Mesothelial cell of epicardium (in vitro differentiated cells): ENCODE measurements at places on chromosomes 2 and 18. TPM values are rescaled to one million over a fixed set of nuclear protein-coding genes. Genes with fewer than 3 reads are reported as not detected.

- DNase-seq = no peak
Observed at GRCh38 chr2:69226903-69227302, 160.1 kb downstream of the GFPT1 start.

FZD7 gene
- total RNA-seq = 126 to 132 TPM (median 132 TPM) in 3 replicates

DNA sequence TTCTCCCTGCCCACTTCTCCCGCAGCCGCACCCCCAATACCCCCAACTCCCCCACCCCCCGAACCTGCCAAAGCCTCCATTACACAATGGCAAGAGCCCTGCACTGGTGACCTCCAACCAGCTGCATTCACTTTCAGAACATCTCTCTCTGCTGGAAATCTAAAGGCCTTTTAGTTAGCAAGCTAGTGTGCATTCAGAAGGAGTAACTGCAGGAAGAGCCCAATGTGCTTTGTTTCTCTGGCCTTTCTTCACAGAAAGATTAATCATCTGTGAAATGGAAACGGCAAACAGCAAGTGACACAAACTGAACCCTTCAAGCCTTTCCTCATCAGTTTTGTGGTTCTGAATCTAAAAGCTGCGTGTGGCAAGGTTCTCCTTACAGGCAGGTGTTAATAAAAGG lies 124.2 kb downstream of the OLA1 start:
- no peak for DNase-seq

DNA sequence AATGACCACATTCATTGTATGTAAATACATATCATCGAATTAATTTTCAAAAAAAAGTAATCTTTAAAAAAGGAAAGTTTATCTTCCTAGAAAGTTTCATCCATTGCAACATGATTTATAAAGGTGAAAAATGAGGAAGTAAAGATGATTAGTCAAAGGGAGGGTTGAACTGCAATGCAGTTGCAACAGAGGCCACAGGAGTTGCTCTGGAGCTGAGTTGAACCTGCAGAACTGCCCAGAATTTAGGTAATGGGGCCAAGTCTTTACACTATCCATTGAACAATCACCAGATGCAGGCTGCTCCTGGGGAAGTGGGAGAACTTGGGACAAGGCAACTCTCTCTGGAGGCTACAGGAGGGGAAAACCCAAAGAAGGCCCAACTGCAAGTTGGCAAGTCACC lies 390.7 kb downstream of the METTL4 start:
- no peak for DNase-seq

DNA sequence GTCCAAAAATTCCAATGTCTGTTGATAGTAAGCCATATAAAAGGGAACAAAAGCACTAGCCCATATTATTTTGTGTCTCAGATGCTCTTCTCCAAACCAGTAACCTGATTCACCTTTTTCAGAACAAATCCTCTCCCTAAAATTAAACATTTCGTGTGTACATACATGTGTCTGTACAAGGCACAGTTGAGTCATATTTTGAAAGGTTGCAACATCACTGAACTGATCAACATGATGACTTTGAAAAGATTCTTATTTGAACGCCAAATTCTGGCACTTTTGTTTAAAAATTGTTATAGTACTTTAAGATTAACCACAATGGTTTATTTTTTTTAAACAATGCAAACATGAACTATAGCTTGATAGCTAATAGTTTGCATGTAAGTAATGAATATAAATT lies 102.5 kb downstream of the RIT2 start:
- no peak for DNase-seq

DNA sequence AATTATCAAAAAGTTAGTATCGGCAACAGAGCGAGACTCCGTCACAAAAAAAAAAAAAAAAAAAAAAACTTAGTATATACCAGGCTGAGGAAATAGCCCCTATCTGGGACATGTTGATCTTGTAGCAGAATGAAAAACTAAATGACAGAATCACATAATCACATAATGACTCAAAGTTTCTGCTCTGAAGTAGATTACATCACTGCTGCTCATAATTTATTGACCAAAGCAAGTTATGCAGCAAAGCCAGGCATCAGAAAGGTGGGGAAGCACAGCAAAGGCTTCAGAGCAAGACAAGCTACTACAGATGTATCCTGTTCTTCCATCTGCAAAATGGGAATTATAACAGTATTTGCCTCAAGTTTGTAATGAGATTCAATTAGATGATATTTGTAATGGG lies 68.1 kb downstream of the BOD1L2 start:
- no peak for DNase-seq

DNA sequence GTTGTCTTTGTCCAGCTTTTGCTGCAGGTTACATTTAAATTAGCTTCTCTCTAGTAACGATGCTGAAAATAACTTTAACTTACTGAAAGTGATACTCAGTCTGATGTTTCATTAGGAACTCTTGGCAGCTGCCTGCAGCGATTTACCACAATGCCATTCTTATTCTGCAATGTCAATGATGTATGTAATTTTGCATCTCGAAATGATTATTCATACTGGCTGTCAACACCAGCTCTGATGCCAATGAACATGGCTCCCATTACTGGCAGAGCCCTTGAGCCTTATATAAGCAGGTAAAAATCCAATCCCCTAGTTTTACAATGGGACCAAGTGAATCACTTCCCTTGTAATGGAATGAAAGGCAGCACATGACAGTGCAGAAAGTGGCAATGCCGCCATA lies 16.3 kb upstream of the MFF start:
- DNase-seq = no peak

DNA sequence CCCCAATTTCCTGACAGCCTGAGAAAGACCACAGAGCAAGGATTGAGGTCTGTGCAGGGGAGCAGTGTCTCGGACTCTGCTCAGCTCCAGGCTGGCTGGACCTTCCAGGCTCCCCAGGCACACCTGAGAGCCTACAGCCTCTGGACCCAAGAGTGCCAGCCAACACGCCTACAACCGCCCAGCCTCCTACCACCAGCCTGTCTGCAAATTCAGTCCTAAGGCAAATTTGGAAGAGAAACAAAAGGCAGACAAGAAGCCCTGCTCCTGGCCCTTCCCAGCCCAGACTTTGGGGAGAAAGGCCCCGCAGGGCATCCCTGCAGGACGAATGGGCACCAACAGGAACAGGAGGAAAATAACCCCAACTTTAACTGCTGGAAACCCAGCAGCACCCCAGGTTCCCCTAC lies 1.9 kb downstream of the HS6ST1 start:
- no peak for DNase-seq

GRCh38 chr2:60992985-60993392 lies 24.5 kb upstream of the PEX13 start:
- no peak for DNase-seq

- DNase-seq = no peak
Observed at GRCh38 chr18:62452280-62452831, 70.5 kb upstream of the ZCCHC2 start.

DNA sequence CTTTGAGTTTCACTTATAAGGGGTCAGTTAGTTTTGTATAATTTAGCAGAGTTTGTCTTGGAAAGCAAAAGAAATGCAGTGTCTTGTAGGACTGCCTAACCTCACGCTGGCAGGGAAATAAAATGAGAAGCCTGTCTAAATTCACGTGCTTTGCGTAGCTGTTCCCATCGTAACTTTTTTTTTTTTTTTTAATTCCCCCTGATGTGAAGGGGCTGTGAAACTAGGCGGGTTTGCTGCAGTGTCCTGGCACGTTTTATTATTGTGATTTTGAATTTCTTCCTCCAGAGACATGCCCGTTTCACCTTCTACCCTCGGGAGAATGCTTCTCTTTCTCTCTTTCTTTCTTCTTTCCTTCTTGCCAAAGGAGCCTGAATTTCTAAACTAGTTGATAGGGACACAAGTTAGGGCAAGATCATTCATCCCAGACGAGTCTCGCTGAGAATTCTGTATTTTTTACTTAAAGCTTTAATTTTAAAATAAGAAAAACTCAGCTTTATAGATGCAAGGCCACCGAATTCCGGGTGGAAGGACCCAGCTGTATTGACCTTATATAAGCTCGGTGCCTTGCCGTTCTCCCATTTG lies 2.3 kb downstream of the MEIS1 start:
- DNase-seq = no peak

DNA sequence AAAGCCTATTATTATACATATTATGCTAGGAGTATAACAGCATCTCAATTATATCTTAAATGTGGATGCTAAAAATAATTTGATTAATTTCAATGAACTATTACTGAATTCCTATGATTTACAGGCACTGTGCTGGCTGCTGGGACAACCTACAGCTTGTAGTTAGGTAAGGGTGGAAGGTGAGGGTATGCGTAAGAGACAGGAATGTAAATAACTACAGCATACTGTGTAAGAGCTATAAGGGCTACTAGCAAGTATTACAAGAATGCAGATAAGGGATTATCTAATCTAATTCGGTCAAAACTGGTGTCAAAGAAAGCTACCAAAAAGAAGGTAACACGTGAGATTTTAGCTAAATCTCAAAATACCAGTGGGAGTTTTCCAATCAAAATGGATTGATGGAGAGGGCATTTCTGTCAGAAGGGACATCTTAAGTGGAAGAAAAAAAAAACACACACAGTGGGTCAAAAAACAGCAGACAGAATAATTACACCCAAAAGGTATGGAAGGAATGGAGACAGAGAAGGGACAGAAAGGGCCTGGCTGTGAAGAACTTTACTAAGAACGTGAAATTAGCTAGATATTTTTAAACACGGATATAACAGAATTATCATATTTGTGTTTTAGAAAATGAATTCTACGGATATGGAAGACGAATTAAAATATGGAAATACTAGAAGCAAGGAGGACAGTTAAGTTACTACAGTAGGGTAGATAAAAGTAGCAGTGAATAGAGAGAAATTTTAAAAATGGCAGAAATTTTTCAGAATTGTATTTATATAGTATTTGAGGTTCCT lies 47.1 kb downstream of the STRN start:
- DNase-seq = no peak

SCN7A gene
- total RNA-seq = 2.2 to 2.6 TPM (median 2.5 TPM) in 3 replicates

GRCh38 chr2:23124214-23124750 lies 260.7 kb upstream of the KLHL29 start:
- no peak for DNase-seq

DNA sequence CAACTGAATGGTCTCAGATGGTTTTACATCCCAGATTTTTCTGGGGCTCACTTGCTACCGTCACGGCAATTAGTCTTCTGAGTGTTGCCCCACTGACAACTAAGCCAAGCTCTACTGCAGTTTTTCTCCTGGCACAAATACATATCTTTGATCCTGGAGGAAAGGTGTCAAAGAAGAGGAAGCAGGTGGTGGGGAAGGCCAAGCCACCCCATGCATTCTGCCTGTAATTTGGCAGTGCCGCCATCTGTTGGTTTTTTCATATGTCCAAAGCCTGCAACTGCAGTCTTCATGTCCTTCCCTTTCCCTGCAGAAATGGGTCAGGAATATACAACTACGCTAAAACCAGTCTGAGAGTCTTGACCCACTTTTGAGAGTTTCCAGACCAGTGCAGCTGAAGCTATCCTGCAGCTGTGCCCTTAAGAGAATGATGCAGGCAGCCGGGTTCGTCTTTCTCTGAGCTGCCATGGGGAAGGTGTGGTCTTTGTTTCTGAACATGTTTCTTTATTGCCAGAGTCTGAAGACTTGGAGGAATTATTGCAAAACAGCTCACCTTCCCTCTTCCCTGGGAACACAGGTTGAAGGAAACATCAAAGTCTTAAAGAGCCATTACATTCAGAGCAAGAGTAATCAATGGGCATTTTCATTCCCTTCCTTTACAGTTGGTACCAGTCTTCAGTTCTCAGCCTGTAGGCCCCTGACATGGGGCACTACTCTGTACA lies 71.8 kb upstream of the ATL2 start:
- no peak for DNase-seq

LOXL3 gene
- 20.3 to 26.7 TPM (median 21.9 TPM) in 3 replicates for total RNA-seq

DNA sequence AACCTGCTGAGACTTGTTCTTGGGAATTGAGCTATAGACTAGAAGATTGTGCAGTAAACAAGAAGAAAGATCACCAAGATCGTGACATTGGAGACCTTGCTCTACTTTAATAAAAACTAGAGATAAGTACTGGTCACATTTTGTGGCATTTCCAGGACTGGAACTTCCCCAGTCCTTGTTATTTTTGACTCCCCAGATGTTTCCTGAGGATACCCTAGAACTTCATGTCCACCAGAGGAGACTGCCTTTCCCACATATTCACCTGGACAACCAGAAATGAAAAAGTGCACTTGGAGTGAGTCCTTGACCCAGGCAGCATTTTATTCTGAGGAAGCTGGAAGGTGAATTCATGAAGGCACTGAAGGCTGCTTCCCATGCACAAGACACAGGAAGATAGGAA lies 5.7 kb downstream of the CD207 start:
- no peak for DNase-seq

DNA sequence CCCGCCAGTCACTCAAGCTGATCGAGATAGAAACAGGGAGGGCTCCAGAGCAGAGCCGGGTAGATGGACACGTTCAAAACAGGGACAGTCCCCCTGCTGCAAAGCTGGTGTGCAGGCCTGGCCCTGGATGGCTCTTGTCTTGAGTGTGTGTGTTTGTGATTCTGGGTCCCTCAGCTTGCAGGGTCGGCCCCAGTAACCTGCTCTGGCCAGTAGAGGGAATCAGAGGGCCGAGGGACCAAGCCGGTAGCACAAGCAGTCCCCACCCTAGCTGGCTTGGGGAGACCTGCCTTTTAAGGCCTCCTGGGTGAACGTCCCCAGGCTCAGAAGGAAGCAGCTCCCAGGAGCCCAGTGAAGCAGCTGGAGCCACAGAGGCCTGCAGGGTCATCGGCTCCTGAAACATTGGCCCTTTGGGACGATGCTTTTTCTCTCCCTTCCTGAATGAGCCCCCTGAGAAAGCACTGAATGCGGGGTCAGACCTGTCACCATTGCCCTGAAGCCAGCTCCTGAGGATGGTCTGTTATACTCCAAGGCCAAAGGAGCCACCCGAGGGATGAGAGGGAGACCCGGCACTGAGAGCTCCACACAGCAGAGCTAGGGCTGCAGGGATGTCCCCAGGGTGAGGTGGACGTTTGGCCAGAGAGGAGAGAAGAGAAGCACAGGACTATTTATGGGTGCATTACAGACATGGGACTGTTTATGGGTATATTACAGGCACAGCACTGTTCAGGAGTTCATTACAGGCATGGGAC lies 15.4 kb upstream of the MLPH start:
- DNase-seq = no peak

DNA sequence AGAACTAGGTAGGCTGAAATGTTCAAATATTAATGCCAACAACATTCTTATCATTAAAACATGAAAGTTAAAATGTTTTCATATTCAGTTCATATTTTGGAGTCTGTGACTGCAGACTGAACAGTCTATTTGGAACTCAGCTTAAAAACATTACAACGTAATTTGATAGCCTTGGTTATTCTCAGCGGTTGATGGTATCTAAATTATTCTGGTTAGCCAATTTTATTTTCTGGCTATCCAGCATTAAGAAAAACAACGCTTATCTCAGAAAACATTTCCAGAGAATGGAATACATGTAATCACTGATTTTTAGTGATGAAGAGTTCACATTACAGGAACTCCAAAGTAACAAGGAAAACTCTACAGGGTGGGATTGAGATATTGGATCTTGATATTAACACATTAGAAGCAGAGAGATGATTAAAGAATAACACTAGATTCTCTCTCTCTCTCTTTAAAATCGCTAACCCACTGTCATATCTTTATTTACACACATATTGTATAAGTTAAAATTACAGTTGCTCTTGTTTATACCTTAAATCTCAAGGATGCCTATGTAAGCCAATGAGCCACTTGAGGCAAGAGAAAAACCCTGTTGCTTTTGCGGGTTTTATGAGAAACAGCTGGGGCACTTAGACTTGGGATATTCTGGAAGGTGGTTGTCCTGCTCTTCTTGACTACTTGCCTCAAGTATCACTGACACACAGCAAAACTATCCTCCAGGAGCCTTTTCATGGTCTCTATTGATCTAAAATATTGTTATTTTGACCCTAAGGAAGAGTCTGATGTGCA lies 84.9 kb downstream of the ICOS start:
- DNase-seq = no peak
